ENCODE measurements at places on chromosomes 13 and 19.
A peak's percentile ranks its signal among the peaks of the same experiment; 100 is the strongest.

DNA sequence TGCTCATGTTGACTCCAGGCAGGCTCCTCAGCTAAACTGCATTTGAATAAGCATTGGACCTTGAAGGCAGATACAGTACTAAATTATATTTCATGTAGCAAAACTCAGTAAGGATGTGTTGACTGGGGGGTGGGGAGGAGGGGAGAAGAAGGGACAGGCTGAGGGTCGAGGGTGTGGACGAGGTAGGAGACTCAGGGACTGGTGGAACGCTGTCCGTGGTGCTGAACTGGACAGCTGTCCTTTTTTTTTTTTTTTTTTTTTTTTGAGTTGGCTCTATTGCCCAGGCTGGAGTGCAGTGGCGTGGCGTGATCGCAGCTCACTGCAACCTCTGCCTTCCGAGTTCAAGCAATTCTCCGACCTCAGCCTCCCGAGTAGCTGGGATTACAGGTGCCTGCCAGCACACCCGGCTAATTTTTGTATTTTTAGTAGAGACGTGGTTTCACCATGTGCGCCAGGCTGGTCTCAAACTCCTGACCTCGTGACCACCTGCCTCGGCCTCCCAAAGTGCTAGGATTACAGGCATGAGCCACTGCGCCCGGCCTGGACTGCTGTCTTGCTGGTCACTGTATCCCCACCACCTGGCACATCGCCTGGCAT is 33.2 kb upstream of the CASP14 start:
- no peak for DNase-seq

DNA sequence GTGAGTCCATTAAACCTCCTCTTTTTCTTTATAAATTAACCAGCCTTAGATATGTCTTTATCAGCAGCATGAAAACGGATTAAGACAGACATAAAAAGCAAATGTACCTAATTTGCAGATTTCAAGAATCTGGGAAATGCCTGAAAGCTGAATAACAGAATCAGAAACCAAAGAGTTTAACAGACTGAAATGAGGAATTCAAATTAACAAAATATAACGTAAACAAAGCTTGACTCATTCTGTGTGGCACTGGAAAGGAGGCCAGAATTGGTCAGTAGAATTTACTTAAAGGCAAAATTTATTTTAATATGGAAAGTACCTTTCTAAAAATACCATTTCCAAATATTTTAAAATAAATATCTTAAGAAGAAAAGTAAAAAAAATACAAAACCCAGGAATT is 540.6 kb upstream of the HTR2A start:
- DNase-seq: no peak

DNA sequence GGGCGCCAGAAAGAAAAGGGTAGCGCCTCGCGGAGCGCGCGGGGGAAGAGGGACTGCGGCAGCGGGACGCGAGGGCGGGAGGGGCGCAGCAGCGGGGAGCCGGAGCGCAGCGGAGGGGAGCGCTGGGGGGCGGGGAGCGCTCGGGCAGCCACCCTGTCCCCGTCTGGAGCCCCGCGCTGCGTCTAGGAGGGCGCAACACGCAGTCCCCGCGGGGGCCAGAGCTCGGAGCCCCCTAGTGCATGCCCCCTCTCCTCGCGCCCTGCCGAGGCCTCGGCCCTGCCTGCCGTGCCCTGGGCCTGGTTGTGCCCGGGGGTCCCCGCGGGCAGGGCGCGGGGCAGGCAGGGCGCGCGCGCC is 37.9 kb downstream of the SOX1 start:
- DNase-seq: no peak

DNA sequence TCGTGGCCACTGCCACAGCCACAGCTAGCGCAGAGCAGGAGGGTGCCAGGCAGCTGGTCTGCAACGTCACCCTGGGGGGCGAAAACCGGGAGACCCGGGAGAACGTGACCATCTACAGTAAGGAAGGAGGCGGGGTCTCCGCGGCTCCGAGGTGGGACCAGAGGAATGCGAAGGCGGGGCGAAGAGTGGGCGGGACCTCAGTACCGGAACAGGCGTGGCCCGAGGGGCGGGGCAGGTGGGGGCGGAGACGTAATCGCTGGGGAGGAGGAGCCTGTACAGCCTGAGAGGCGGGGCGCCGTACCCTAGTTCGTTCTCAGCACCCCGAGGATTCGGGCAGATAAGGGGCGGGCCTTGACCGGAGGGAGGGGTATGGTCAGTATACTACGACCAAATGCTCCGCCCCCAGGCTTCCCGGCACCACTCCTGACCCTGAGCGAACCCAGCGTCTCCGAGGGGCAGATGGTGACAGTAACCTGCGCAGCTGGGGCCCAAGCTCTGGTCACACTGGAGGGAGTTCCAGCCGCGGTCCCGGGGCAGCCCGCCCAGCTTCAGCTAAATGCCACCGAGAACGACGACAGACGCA is 2.5 kb downstream of the ICAM5 start:
- DNase-seq: peak; percentile 77

DNA sequence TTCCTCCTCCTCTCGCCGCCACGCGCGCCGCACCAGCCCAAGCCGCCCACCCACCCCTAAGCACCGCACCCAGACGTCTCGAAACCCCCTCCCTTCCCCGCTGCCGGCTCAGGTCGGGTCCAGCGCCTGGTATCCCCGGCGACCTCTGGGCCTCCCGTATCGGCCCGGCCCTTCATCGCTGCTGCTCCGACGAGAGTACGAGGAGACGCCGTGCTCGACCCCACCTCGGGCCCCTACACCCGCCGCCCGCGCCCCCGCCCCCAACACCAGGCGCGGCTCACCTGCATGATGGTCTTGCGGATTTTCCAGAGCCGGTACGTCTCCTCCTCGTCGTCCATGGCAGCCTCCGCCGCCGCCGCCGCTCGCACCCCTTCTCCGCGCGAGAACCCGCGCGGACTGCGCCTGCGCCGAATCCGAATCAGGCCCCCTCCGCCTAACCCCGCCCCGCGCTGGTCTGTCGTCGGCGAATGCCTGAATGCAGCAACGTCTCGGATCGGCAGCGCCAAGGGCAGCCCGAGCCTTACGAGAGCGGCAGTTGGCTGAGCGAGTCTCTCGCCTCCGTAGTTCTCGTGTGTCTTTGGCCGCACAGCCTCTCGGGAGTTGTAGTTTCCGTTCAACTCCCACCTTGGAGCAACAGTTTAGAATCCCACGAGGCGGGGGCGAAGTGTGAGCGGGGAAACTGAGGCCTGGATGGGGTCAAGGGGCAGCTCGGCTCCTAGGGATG is at the start of gene POLR2E:
POLR2E (minus strand) TSS at position 398 of the 724 bp plus-strand sequence; CDS start at position 338, 60 bp downstream.
- peak; percentile 98 for DNase-seq

GRCh38 chr13:112573710-112574109 is 14.2 kb downstream of the TUBGCP3 start:
- DNase-seq: no peak

- DNase-seq: no peak
These were observed 233.4 kb downstream of the B3GLCT start for GRCh38 chr13:31433207-31433606.

DNA sequence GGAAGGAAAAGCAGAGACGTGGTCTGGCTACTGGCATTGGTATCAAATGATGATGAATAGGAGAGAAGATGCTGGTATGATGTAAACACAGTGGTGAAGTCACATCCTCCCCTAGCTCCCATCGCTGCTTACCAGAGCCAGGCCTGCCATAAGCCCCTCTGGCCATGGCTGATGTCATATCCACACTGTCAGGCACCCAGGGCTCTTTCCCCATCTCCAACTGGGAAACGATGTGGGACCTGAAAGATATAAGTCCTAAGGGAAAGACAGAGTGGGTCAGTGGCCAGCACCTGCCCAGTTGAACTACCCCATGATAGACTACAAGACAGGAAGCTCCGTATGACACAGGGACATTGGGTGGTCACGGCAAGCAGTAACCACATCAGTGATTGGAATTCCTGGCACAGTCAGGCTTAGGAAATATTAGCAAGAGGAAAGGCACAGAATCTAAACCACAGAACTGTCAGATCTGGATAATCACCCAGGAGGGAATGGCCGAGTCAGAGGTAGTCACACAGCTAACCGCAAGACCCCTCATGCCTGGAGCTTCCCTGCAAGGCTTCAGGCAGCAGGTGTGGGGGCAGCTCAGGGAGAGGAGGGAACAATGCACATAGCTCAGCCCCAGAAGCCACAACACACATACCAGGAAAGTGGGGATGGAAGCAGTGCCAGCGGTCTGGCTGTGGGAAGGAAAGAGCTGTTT is 3.8 kb downstream of the ZNF792 start:
- no peak for DNase-seq

- no peak for DNase-seq
These were observed 218.1 kb upstream of the OBI1 start for GRCh38 chr13:78876915-78877549.

- no peak for DNase-seq
These were observed 236.2 kb upstream of the HTR2A start for GRCh38 chr13:47133011-47133445.
